ENCODE measurements at places on chromosomes 11 and 22.

DNA sequence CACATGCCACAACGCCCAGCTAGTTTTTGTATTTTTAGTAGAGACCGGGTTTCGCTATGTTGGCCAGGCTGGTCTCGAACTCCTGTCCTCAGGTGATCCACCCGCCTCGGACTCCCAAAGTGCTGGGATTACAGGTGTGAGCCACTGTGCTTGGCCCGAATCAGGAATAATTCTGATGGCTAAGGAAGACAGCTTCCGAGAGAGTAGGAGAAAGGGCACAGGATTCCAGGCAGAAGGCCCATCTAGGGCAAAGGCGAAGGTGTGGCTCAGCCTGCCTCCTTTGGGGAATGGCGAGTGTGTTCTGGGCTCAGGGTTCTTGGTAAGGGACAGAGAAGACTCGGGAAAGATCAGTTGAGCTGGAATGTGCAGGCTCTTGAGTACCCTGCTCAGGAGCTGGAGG, 1.6 kb upstream of the SYCE3 start:
- DNase-seq = no peak

DNA sequence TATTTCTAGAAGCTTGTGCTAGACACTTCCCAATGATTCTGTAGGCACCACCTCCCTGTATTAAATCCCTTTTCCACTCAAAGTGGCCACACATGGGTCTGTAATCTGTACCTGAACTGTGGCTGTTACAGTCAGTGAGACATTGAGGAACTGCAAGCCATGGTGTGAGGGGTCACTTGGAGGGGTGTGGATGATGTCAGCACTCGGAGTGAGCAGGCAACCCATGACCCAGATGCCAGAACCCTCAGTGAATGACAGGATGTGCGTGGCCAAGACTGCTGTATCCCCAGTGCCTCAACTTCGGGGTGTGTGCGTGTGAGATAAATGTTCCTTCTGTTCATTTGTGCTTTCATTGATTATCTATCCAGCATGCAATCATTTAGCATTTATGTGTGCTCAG, 14.7 kb upstream of the SHANK3 start:
- DNase-seq = no peak

DNA sequence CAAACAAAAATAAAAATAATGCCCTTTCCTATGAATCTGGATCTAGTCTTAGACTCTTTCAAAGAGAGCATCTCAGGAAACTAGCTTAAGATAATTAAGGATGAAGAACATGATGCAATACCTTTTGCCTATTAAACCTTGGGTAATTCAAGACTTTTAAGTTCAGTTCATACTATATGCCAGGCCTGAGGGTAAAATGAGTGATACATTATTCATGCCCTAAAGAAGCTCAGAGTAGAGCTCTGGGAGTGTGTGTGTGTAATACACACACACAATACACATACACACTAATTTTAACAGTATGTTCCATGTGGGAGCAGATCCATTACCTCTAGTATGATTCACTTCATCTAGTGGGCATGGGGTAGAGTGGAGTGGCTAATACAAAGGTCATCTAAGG, 651.4 kb upstream of the CHORDC1 start:
- no peak for DNase-seq

DNA sequence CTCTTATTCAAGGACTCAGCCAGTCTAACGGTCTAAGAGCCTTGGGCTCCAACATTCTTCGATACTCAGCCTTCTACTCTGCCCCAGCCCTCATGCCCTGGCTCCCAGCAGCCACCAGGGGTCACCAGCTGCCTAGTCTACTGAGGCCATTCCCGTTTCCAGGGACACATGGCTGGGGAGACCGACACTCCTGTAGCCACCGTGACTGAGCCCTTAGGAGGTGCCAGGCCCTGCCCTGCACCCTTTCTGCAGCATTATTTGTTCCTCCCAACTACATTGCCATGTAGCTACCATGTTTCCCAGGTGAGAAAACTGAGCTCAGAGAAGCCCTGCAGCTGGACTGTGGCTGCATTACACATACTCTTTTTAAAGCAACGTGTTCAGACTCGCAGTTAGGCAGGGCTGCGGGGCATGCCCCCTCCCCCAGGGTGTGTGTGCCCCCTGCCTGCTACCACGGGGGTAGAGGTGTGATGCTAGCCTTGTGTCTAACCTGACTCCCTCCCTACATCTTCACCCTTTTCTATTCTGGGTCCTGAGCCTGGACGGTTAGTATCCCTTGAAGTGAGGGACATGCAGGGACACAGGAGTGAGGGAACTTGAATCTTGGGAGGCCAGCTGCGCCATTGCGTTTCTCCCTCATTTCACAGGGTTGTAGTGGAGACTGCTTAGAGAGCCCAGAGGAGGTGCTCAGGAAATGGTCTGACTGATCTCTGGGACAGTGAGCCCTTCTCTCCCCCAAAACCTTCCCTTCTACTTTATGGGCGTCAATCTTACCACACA, 17.5 kb downstream of the ATG16L2 start:
- peak; percentile 33 for DNase-seq

GRCh38 chr11:65416341-65416824, 6.2 kb upstream of the NEAT1 start:
- peak; percentile 64 for DNase-seq

GRCh38 chr11:103586756-103587155, 449.7 kb upstream of the DDI1 start:
- DNase-seq = no peak

GRCh38 chr11:63427971-63428508, 58.5 kb downstream of the SLC22A9 start:
- no peak for DNase-seq

GRCh38 chr11:96139691-96140090, 203.3 kb downstream of the MAML2 start:
- no peak for DNase-seq

DNA sequence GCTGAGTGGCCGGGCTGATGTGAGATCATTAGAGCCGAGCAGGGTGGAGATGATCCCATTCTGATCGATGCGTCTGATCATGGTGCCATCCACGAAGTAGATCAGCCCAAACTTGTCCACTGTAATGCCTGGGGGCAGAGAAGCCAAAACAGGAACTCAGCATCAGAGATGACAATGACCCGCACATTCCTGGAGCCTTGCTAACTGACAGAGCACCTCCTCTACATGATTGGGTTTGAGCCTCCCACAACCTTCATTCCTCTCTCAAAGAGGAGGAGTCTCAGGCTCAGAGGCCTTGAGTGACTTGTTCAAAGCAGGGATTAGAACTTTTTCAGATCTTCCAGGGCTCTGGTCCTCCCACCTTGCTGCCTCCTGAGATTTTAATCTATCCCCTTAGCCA, 133.7 kb upstream of the NARS2 start:
- DNase-seq = no peak

DNA sequence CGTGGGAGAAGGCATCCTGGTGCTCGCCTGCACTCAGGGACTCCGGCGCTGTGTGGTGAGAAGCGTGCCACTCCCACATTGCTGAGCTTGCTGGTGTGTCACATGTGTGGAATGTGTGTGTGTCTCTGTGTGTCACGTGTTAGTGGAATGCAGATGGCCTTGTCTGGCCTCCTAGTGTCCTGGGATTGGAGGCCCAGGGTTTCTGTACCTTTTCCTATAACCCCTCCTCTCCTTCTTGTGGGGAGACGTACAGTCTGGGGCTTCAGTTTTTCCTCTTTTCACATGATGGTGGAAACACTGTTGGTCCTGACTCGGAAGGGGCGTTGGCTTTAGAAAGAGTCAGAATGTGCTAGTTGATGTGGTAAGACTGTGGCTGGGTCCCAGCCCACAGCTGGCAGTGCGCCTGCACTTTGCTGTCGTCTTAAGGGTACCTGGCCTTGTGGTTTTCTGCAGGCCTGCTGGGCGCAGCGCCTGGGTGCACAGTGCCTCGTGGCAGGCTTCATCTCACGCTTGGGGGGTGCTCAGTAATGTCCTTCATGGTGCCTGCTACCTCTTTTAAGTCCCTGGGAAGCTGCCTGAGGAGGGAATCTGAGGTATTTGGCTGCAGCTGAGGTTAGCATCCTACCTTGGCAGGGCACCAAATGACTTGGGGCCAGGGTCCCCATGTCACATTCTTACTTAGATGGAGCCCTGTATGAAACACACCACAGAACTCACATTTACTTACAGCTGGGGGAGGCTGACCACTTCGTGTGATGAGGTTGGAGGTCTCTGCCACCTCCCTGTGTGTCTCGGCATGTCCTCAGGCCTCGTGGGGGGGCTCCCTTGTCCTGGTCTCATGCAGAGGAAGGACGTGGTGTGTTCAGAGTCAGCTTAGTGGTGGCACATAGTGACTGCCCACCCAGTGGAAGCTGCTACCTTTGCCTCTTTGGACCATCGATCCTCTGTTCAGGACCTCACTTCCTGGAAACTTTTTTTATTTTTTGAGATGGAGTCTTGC, 61.9 kb downstream of the MED15 start:
- DNase-seq = no peak

GRCh38 chr11:110903830-110904229, 191.6 kb upstream of the ARHGAP20 start:
- no peak for DNase-seq

GRCh38 chr11:129237880-129238638, 45.9 kb upstream of the ARHGAP32 start:
- DNase-seq = no peak

DNA sequence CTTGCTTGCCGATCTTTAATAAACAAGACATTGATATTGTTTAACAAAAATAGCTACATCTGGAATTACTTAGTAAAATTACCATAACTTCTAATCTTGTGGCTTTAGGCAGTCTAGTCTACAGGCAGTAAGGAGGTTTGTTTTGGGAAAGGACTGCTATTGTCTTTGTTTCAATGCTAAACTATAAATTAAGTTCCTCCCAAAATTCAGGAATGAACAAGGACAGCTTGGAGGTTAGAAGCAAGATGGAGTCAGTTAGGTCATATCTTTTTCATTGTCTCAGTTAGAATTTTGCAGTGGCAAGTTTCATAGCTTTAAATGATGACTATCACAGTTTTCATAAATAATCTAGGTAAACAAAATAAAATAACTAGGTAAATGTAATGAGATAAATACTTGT, 36.1 kb upstream of the INCENP start:
- DNase-seq = no peak

DNA sequence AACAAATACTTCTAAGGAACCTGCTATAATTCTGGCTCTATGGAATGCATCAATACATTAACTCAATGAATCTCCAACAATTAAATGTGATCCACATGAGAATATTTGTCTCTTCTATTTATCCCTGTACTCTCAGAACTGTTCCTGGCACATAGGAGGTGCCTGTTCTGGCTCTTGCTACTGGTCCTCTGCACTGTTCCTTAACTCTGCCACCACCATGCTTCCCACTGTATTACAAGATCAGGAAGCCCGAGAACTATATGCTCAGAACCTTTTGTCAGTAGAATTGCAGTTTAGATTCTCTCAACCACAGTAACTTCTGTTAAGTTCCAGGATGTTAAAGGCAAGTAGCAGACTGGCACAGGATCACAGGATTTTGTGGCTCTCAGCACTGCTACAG, 376.3 kb upstream of the CCDC90B start:
- DNase-seq = no peak
